ENCODE measurements at places on chromosomes 4 and X. TPM values are rescaled to one million over a fixed set of nuclear protein-coding genes. Genes with fewer than 3 reads are reported as not detected.

Gene SLC9B1
- total RNA-seq: 0.86 TPM

Gene GAGE13
- total RNA-seq: not detected

Gene CT45A8
- total RNA-seq: not detected

Gene PFKFB1
- total RNA-seq: 0.35 TPM

Gene STEEP1
- total RNA-seq: 17.8 TPM

Gene CSAG2
- not detected for total RNA-seq

GRCh38 chr4:55611358-55612059, 19.5 kb upstream of the PDCL2 start:
- DNase-seq: no peak

- no peak for DNase-seq
These were observed 101.3 kb downstream of the SLC2A9 start for GRCh38 chr4:9920029-9920428.

- DNase-seq: no peak
These were observed 156.1 kb downstream of the RAB28 start for GRCh38 chr4:13327991-13328390.

GRCh38 chr4:97866821-97867556, 276.3 kb downstream of the STPG2 start:
- DNase-seq: no peak

DNA sequence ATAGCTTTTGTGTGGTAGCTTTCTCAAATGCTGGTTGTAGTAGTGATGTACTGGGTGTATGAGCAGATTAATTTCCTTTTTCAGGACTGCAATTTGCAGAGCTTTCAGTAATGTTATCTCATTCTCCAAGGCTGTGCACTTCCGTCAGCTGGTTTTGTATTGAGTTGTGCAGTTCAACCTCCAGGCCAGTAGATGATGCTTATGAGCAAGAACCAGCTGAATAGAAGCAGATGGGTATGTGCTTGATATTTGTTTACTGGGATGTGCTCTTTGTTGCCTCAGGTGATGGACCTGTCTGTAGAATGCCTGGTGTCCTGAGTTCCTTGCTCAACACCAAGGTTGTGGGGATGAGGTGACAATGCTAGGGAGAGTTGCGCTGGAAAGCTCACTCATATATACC, 462.8 kb downstream of the PCDH18 start:
- no peak for DNase-seq

- DNase-seq: no peak
These were observed 22.8 kb downstream of the MEPE start for GRCh38 chr4:87855559-87855958.

- DNase-seq: no peak
These were observed 186.7 kb upstream of the SLITRK2 start for GRCh38 chrX:145630806-145631435.

Data from cardiac septum (tissue), 1 donor.